HS-5 (cell line): ENCODE measurements at places on chromosomes 4 and X.

- no peak for DNase-seq
Measured at GRCh38 chr4:93878566-93878965, 50.0 kb downstream of the ATOH1 start.

DNA sequence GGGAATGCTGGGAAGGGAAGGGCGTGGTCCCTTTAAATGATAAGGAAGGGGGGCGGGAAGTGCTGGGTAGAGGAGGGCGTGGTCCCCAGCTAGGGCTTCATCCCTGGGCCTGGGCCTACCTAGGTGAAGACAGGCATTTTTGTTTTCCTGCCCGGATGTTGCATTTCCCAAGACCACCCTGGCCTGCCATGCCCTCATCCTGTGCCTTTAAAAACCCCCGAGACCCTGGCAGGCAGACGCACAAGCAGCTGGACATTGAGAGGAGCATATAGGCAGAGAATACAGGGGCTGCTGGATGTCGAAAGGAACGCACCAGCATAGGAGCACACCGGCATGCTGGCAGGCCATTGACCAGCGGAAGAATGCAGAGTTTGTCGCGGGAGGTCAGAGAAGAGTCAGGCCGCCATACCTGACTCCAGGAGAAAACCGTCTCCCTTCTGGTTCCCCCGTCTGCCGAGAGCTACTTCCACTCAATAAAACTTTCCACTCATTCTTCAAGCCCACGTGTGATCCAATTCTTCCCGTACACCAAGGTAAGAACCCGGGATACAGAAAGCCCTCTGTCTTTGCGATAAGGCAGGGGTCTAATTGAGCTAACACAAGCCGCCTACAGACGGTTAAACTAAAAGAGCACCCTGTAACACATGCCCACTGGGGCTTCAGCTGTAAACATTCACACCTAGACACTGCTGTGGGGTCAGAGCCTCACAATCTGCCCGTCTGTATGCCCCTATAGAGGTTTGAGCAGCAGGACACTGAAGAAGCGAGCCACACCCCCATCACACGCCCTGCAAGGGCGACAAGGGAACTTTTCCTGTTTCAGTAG lies 2.9 kb upstream of the AGA start:
- DNase-seq: no peak

DNA sequence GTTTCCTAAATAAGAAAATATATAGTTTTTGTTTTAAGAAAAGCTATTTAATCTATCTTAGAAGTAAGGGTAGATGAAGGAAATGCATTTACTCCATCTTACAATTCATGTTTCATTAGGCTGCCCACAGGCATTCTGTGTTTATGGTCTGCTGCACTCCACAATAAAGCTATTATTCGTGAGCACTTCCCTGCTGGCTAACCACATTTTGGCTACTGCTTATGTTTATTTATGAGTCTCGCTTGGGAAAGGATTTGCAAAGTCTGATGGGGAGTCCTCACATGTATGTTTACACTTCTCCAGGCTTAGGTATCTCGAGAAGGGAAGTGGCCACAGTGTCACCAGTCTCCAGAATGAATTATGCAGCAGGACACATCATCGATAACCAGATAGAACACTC lies 260.8 kb upstream of the VCX start:
- no peak for DNase-seq

DNA sequence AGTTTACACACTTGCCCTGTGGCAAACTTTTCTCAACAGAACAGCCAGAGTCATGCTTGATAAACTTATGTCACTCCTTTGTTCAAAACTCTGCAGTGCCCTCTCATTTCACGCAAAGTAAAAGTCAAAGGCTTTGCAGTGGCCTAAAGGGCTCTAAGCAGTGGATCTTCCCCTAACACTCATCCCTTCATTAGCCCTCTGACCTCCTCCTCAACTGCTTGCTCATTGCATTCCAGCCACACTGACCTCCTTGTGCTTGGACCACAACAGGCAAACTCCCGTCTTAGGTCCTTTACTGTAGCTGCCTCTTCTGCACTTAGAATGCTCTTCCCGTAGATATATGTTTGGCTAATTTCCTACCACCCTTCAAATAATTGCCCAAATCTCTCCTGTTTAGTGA lies 5.6 kb downstream of the PRDM5 start:
- DNase-seq: no peak

- DNase-seq: no peak
Measured at GRCh38 chrX:1181170-1181569, 31.3 kb downstream of the CRLF2 start.
